NCI-H1436 (cell line): ENCODE measurements at places on chromosomes 1 and 21.

DNA sequence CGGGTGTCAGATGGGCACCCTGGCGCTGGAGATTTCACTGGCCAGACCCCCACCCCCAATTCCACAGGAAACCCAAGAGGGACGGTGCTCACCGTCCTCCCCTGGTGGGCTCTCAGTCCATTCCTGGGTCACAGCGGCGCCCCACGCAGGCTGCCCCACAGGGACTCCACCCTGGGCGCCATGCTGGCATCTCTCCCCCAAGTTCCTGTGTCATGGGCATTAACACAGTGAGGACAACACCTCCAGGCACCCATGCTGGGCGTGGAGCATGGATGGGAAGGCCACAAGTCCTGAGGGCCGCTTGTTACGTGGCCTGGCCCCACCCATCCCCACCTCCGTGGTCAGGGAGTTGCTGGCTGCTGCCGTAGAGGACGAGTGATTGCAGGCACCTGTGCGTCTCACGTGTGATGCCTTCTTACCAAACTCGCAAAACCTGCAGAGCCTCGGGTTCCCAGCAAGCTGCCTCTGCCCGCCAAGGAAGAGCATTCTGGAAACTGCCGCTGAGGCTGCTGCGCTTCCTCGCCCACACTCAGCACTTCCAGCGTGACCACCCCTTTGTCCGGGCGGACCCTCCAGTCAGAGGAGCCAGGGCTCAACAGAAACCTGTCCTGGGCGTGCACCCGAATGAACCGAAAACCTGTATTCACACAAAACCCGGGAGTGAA, 60.3 kb downstream of the SLX9 start:
- no peak for DNase-seq

- no peak for DNase-seq
These were observed 16.9 kb upstream of the MCL1 start for GRCh38 chr1:150596095-150596892.

GRCh38 chr1:63780565-63780964, 6.7 kb downstream of the ROR1 start:
- no peak for DNase-seq

DNA sequence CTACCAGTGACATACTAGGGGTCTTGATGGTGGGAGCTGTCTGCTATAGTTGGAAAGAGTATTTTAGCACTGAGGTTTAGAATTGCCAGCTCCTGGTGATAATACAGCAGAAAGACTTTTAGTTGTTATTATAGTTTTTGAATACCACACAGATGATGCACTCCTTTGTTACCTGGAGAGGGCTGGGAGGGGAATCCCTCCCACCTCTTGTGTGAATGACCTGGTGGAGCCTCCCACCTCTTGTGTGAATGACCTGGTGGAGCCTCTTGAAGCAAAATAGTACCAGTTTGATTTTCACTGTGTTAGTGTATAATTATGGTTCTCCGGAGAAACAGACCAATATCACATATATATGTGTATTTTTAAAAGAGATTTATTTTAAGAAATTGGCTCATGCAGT, 3.3 kb downstream of the DISP1 start:
- DNase-seq, result no peak

- peak; percentile 16 for DNase-seq
These were observed 112.2 kb downstream of the NEK7 start for GRCh38 chr1:198268784-198269645.

GRCh38 chr21:15029077-15029476, 35.7 kb downstream of the NRIP1 start:
- DNase-seq, result no peak
